ENCODE measurements at places on chromosomes 12 and 14.

- peak; percentile 97 for DNase-seq
These were observed 664.7 kb downstream of the NRXN3 start for GRCh38 chr14:78834766-78835451.

DNA sequence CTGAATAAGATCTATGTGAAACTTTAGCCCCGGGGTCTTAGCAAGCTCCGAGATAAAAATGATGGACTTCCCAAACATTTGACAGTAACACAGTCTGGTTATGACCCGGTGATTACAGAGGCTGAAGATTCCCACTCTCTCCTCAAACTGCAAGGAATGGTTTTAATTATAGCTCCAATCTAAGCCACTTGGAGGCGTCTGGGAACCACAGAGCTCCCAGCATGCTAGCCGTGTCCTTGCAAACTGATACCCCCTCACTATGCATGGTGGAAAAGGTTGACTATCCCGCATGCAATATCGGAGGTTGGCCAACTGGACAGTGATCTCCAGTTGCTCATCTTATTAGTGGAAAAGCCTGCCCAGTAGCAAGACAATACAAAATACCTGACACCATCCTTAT, 76.5 kb upstream of the GRIN2B start:
- no peak for DNase-seq

DNA sequence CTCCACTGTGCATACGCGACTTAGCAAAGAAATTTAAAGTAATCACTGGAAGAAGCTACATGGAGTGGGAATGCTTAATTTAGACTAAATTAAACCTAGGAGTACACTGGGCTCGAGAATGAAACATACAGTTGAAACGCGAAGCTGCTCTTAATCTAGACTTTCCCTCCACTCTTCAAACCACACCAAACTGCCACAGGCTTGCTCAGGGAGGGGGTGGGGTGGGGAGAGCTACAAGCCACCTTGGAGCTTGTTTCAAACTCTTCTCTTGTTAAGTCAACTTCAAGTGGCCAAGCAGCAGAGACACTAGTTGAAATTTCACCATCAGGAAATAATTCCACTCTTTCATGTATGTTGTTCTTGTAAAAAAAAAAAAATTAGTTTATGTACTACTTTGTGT, 69.9 kb downstream of the SLC38A1 start:
- DNase-seq, result no peak

DNA sequence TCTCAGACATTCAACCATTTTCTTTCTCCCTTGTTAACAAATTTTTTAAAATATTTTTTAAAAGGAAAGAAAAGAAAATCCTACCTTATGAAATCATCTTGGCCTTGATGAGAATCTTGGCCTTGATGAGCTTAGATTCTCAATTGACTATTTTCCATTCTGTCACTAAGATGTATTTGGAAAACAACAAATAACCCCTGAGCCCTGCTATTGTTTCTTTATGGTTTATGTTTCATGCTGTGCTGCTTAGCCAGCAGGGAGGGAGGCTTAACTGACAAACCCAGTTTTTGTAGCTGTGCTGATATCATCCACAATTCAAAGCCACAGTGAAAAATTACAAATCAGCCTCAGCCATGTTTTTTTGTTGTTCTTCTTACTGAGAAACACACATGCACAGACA, 404.1 kb downstream of the RAD51B start:
- no peak for DNase-seq

- no peak for DNase-seq
These were observed 1154.6 kb downstream of the GALC start for GRCh38 chr14:86838363-86838762.

GRCh38 chr14:103293465-103293864, 40.6 kb upstream of the EIF5 start:
- no peak for DNase-seq

DNA sequence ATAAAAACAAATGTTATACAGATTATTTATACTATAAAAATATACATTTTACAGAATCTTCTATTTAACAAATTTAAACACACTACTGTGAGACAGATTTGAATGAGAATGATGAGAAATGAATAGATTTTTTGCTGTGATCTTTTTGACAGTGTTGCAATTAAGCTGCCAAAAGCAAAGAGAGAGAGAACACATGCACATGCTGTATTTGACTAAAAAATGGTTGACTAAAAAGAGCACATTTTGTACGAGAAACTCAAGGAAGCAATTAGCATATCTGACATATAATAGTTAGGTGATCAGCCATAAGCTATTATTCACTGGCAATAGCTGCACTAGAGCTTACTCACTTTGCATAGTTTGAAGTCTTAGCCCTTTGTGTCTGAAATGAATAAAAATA, 115.8 kb downstream of the SYT10 start:
- DNase-seq, result no peak

DNA sequence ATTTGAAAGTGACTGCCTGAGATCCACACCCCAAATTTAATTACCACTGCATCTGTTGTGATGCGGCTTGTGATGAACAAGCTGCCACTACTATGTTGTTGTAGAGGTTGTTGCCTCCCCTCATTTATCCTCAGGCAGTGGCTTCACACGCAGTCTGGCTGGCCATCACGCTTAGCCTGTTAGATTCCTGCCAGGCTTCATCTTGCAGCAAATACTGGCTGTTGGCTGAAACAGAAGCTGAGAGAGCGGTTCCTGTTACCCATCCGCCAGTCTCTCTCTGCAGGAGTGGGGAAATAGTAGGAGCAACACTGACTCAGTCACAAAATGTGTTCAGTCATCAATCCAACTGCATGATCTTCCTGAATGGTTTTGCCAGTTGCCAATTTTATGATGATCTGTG, 934.4 kb downstream of the FLRT2 start:
- DNase-seq, result no peak

- peak; percentile 61 for DNase-seq
These were observed 279.3 kb upstream of the FLRT2 start for GRCh38 chr14:85250414-85251189.
